ENCODE measurements at places on chromosomes 1 and 21.

GRCh38 chr1:181640956-181641355, 157.6 kb downstream of the CACNA1E start:
- no peak for DNase-seq

DNA sequence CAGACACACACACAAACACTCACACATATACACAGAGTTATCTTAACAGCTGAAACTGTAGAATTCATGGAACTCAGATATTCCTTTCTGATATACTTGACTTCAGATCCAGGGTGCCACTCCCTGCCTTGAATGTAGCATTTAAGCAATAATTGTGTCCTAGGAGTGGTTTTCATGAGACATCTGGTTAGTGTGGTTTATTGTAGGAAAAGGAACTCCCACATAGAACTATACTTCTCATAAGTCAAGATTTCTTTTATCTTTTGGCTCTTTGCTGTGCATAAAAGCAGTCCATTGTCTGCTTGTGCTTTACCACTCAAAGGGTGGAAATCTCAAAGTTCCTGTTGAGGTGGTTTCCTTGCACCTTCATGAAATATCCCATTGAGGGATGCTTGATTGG, 272.6 kb upstream of the SGIP1 start:
- DNase-seq, result no peak

DNA sequence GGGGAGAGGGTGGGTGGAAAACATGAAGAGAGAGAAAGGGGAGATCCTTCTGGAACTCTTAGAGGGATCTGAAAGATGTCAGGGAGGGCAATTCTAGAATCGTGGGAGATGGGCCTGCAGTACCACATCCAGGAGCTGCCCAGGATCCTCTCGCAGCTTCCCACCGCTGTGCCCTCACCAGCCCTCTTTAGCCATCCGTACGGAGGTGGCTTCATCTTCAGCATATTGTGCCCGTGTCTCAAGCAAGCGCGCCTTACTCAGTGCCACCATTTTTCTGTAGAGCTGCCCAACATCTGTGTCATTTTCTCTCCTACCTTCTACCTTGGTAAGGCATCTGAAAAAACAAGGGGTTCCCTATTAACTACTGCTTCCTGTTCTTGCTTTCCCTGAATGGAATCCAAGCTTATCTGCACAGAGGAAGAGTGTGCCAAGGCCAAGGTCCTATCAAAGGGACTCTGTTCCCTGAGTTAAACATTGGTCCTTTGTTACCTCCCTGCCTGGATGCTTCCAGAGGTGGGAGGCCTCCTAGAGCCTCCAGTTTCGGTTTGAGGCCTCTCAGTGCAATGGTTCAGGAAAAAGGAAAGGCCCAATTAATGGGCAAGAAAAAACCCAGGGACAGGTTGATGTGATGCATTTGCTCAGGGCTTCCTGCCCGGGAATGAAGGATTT, 23.2 kb downstream of the C1orf116 start:
- DNase-seq, result no peak

- DNase-seq, result no peak
Observed at GRCh38 chr1:199308349-199308846, 669.6 kb downstream of the PTPRC start.

DNA sequence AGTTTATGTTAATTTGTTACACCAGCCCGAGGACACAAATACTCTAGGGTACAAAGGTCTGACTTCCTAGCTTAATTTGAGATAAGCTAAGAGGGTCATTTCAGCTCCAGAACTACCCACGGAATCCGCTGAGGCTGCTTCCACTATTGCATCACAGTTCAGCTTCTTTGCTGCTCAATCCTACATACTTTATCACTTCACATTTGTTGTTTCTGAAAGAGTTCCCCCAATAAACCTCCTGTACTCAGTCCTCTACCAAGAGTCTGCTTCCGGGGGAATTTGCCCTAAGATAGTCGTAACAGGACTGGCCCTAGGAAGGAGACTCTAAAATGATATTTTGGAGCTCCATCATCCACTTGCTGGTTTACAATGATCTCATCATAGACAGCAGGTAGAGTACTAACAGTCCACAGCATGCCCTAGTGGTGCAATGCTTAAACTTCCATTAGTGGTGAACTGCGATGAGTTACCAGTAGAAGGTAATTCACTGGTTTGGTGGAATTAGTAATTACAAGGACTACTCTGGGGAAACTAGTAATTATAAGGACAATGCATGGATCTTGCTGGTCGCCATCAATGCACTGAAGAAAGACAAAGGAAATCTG, 229.3 kb downstream of the USH2A start:
- no peak for DNase-seq

- DNase-seq, result no peak
Observed at GRCh38 chr1:205535866-205536758, 31.6 kb downstream of the CDK18 start.

Data from AG09319 (cell line).